ENCODE measurements at places on chromosomes 7 and 10.

DNA sequence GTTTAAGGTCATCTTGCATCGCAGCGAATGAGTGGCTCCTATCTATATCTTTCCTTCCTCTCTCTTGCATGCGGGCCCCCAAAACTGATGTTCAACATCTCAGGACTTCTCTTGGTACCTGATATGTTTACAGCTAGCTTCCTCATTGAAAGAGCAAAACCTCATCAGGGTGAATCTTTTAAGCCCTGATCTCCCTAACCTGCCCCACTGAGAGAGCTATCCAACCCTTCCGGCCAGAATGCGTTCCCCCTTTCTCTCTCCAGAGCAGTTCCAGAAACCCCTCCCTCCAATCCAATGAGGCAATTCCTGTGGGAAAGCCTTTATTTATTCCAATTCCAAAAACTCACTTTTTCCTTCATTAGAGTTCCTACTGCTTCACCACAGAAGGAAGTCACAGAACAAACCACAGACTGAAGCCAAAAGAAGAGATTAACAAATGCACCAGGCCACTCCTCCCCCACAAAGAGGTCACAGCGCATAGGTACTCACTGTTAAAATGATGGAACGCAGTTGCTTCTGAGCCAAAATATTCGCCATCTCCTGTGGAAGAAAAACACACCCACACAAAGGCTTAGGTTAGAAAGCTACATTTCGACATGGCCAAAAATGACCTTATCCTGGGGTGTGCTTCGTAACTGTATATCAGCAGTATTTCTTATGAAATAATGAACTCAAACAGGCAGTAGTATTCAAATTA lies 232.4 kb downstream of the ELMO1 start:
- DNase-seq = no peak

DNA sequence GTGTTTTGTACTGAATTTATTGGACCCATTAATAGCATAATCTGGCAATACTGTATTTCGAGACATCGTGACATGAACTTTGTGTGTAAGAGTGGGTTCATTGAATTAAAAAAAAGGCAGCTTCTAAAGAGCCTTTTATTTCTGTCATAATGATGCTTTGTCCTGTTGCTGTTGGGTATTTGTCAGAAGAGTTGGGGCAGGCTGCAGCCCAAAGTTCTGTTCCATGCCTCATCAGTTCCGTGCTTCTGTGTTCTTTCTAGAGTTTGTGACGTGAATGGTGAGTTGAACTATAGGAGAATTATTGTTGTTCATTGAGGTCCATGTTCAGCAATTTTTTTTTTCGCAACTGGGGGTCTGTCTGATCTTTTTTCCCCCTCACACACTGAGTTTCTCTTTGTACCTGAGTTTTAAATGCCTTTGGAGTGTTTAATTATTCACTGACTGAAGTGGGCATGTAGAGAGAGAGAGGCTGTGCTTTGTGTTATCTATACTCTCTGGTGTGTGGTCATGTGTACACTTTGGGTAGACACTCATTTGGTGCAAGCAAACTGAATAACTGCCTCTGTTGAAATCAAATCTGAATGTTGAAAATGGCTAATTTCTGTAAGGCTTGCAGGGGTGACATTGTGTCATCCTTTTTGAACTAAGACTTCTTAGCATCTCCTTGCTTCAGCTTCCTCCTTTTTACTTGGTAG lies 69.8 kb downstream of the ADD3 start:
- DNase-seq = no peak

DNA sequence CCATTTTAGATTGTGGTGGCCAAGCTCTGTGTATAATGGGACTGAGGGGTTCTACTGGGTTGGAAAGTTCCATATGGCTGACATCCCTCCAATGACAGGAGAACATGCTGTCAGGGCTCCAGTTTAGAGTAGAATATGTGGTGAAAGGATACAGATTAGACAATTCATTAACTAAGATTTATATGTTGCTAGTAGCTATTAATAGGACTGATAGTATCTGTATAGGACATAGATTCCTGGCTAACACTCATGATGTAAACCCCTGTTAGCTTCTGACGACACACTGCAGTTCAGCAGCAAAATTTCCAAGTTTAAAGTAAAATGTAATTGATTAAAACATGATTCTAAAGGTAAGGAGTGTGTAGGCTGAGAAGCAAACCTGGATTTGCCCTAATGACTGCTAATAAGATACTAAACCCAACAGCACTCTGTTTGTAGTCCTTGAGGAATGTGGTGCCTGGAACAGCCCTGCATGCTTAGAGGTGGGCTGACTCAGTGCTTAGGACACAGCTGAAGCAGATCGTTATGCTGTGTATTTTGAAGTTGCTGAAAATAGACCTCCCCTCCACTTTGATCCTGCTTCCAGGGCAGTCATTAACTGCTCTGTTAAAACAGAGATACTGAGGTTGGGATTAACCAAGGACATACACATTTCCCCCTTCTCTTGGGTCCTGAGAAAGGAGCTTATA lies 1129.6 kb downstream of the SORCS3 start:
- no peak for DNase-seq

- DNase-seq = no peak
Measured at GRCh38 chr7:87316846-87317552, 28.5 kb upstream of the CROT start.

DNA sequence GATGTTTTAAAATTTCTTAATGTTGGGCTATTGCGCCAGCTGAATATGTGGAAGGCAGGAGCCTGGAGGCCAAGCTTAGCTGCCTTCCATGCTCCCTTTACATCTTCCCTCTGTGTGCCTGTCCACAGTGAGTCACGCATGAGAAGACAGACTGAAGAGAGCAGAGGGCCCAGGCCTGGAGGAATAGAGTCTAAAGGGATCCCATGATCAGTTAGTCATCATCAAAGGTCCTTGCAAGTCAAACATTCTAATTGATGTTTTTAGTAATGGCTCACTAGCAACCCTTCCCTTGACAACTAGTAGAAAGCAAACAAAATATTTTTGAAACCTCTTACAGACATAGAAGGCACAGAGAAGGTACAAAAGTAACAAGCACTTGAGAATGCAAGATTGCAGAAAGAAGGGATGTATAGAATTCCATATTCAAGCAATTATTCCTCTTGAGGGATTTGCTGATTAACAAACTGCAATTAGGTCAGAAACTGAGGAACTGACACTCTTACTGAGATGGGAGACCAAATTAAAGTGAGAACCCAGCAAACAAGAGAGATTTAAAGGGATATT lies 30.7 kb upstream of the APBB1IP start:
- no peak for DNase-seq

DNA sequence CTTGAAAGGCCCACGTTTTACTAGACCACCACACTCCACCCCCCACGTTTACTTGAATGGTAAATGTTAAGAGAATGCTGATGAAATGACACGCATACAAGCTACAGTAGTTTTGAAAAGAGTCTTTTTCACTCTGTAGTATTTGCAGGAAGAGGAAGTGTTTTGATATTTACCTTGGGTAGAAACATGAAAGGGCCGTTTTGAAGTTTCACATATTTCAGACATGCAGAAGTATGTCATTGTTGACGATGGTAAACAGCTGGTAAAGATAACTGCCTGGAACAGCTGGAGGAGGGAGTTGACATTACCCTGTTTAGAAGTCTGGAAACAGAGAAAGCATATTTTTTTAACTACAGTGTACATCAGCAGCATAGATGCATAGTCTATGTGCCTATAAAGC lies 160.7 kb downstream of the NXPH1 start:
- DNase-seq = no peak

GRCh38 chr7:143069912-143070500 lies 17.9 kb downstream of the OR6V1 start:
- no peak for DNase-seq

GRCh38 chr7:21617513-21617912 lies 74.7 kb downstream of the DNAH11 start:
- no peak for DNase-seq

GRCh38 chr10:34430685-34431084 lies 384.4 kb downstream of the PARD3 start:
- DNase-seq = no peak

GRCh38 chr7:105796365-105796764 lies 80.0 kb downstream of the ATXN7L1 start:
- no peak for DNase-seq

DNA sequence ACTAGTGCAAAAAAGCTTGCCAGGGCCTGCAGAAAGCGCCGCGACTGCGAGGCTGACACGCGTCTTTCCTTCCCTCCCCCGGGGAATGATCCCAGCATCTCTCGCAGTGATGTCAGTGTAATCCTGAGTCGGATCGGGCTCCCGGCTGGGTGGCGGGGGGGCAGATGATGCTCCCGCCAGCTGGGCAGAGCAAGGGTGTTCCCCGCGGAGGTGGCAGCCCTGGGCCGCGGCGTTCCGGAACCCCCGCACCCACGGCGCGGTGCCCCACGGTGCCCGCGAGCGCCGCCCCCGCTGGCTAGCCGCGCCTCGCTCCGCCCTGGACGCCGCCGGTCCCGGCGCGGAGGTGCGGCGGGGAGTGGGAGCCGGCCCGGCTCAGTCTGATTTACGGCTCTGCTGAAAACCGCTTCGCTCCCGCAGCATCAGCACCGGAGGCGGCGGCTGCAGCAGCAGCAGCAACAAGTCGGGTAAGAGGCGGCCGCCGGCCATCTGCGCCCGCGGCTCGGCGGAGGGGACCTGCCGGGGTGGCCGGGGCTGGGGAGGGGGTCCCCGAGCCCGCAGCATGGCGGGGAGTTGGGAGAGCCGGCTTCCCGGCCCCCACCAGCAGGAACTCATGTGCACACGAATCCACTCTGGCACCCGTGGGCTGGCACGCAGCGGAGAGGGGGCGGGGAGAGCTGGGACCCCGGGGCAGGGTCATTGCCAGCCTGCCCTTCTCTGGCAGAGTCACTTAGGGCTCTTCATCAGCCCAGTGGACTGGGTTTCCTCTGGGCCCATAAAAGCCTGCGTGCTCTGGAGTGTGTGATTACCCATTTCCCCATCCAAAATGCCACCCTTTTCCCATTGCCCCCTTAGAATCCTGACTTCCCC lies at the start of gene ZNF365:
Gene ZNF365 (plus strand): TSS at position 375 of the 867 bp plus-strand sequence. CDS start 1,825 bp downstream, outside the sequence.
- no peak for DNase-seq

DNA sequence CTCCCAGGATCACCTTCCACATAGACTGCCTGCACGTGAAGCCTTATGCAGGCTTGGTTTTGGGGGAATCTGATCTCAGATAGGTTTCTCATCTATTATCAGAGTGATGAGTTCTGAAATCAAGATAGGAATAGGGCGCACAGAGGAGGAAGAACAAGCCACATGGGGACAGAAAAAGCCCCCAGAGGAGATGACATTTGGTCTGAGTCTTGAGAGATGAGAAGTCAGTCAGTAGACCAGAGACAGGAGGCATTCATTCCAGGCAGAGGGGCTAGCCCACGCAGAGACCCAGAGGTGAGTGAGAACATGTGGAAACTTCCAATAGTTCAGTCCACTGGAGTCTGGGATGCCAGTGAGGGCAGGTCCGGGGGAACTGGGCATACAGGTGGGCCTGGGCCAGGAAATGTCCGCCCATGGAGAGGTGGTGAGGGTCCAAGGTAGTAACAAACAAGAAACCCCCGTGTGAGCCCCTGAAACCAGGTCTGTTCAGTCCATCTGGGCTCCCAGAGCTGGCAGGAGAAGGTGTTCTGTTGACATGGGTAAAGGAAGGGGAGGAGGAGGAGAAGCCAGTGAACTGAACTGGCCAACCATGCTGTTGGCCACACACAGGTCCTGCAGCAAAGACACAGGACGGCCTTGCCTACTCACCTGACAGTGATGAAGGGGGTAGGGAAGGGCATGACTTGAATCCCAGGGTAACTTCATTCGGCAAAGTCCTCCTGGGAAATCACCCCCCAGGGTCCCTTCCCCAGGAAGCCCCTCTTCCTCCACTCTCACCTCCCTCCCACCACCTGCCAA lies 69.3 kb upstream of the SMNDC1 start:
- DNase-seq = no peak

DNA sequence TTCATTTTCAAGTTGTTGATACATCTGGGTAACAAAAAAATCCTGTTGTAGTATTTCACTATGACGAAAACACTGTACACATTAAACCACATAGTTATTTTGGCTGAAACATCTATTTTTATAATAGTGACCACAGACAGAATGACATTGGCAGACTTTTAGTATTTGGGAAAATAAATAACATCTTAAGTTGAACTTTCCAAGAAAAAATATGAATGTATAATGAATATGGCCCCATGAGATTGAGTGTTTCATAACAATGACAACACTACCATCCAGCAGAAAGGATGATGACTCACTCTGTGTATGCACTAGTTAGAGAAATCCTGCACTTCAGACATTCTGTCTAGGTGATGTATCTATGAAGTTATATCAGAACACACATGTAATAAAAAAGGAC lies 118.1 kb downstream of the SEMA3D start:
- DNase-seq = no peak

- DNase-seq = no peak
Measured at GRCh38 chr7:1744296-1745017, 74.4 kb downstream of the ELFN1 start.

DNA sequence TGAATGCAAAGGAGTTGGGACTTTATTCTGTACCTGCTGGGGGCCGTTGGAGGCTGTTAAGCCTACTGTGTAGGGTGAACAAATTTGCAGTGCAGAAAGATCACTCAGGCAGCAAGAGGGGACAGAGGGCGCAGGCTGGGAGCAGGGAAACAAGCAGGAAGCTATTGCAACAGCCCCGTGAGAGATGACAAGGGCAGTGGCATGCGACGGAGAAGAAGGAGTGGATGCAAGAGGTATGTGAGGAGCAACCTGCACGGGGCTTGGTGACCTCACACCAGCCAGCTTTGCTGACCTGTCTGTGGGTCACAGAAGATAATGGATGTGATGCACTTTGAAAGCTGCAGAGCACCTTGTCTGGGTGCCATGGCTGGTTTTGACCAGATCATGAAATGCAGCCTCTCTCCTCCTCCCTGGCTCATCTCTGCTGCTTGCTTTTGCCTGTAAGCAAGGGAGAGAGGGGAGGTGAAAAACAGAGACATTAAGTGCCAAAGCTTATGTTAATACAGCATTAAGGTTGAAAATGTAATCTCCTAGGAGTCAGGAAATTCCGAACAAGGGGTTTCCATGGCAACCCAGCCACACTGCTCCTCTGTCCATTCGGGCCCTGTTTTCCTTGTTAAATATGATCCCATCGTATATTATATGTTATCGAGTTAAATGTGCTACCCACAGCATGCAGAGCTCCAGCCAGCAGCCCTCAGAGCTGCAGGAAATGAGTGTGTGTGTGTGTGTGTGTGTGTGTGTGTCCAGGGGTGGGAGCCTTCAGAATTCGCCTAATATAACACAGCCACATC lies 314.3 kb upstream of the ZMIZ1 start:
- DNase-seq = no peak

- DNase-seq = no peak
Measured at GRCh38 chr10:78214955-78215354, 181.3 kb downstream of the RPS24 start.

GRCh38 chr10:36183726-36184125 lies 541.6 kb upstream of the FZD8 start:
- DNase-seq = no peak

DNA sequence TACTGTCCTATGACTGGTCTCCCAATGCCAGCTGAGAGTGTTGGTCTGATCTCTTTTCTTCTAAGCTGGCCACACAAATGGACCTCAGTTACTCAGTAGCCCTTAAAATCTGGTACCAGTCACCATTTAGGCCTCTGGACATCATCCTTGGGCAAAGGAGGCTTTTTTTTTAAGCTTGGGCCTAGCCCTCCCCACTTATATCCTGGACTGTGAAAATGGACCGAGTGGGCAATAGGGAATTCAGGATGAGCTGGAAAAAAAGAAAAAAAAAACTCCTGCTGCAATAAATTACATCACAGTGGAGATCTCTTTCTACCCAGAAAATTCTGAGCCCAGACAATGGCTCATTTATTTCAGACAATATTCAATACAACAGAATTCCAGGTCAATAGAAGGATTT lies 68.4 kb downstream of the PARP12 start:
- no peak for DNase-seq

GRCh38 chr10:29563420-29564035 lies 71.2 kb downstream of the SVIL start:
- DNase-seq = no peak

Measured in stimulated activated CD4-positive, alpha-beta T cell treated with anti-CD3 and anti-CD28 coated beads, Interleukin-1b, Interleukin-23, amount 100 ng/mL, for 1 hour (primary cell).